T47D (cell line): ENCODE measurements at places on chromosomes 16 and 17.
A peak's percentile ranks its signal among the peaks of the same experiment; 100 is the strongest.

DNA sequence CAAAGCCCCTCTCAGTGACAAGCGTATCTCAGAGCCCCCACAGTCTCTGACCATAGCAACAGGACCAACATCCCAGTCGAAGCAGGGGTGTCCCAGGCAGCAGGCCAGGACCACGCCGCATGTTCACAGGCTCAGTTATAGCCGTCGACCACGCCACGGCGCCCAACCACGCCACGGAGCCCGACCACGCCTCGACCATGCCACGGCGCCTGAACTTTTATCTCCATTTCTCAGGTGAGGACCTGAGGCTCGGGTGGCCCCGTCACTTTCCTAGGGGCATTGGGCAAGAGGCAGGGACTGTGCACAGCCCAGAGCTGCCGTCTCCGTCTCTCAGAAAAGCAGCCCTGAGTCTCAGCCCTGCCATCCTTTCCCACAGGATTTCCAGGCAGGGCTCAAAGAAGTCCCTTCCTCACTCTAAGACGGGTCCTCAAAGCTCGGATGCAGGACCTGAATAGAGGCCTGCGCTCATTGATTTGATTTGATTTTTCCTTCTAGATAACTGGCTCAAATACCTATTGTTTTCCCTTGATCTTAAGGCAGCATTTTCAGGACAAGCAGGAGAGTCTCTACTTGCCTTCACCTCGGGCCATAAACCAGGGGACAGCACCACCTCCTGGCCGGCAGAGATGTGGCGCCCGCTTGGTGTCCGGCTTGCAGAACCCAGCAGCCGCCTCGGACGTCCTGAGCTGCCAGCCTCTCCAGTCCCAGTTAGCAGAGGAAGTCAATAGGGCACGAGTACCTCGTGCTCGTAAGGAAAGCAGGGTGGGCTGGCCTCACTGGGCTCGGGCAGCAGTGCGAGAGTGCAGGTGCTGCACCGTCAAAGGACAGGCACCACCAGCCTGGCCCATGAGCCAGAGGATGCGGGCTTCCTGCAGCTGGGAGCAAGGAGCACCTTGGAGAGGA, 38.8 kb downstream of the C16orf95 start:
- DNase-seq = peak; percentile 86

DNA sequence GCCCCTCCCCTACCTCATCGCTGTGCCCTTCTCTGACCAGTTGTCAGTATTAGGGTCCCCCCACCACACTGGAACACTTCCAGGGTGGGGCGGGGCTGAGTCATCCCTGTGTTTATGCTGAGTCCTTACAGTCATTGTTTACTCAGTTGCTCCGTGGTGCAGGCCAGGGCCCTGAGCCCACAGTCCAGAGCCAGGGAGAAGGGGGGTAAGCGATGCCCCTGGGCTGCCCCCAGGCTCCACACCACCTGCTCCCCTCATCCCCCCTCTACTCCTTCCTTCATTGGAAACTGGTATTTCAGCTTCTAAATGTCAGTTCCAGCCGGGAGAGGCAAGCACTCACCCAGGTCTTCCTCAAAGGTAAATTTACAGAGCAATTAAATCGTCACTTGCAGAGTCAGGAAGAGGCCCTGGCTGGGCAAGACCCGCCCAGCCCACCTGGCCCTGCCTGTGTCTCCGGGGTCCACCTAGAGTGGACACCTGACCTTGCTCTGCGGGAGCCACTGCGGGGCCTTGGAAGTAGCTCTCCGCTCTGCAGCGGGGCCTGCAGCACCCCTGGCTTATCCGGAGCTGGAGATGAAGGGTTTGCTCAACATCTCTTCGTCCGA, 4.8 kb downstream of the ATP2A3 start:
- DNase-seq = peak; percentile 76

- no peak for DNase-seq
These were observed 18.9 kb downstream of the GNGT2 start for GRCh38 chr17:49191409-49191916.

- DNase-seq = no peak
These were observed 20.4 kb upstream of the CIBAR2 start for GRCh38 chr16:85132456-85133289.

- DNase-seq = peak; percentile 91
These were observed 11.3 kb downstream of the CA5A start for GRCh38 chr16:87924811-87925670.
